Stimulated activated CD8-positive, alpha-beta memory T cell treated with anti-CD3 and anti-CD28 coated beads, Interleukin-7, amount 100 ng/mL, for 1 hour (primary cell): ENCODE measurements at places on chromosomes 12 and 14.

DNA sequence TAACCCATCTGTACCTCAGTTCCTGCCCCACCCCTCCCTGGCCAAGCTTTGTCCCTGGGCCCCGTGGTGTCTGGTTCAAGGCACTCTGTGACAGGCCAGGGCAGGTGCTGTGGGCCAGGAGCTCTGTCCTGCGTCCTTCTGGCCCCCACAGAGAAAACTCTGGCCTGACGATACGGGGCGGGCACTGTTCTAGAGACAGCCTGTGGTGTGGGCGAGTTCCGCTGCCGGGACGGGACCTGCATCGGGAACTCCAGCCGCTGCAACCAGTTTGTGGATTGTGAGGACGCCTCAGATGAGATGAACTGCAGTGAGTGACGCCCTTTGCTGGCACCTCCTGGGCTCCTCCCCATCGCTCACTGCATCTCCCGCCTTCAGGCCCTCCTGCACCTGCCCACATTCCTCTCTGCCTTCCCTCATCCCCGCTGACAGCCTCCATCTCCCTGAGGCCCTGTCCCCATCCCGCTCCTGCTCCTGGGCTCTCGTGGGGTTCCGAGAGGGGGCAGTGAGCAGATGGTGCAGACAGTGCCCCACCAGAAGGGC, 22.8 kb upstream of the NXPH4 start:
- DNase-seq: no peak

DNA sequence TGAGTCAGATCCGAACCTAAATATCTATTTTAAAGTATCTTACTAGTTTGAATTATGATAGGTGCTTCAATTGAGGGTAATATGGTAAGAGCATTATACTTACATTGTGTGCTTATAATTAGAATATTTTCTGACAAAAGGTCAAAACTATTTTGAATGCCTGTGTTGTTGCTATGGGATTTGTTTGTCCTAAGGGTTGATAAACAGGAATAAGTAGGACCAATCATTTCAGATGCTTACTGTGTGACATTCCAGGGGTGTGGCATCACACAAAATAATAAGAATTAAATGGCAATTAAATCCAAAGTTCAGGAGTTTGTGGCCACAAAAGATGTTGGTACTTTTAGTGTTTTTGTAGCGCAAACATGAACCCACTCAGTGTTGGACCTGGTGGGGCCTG, 256.2 kb upstream of the DDHD1 start:
- no peak for DNase-seq

DNA sequence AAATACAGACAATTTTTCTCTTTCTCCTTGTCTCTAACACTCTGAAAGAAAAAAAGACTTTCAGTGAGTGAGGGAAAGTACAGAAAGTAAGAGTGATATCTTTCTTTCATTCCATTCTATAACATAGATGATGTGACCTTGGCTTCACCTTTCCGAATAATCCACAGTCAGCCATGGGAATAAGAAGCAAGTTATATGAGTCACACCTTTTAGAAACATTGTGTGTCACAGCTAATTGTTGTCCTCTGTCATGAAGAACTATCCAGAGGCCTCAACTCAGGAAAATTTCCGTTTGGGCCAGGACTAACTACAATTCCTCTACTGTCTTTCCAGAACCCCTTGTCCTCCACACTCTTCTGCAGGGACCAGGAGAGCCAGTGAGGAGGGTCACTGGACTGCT, 209.7 kb upstream of the FAR2 start:
- no peak for DNase-seq

DNA sequence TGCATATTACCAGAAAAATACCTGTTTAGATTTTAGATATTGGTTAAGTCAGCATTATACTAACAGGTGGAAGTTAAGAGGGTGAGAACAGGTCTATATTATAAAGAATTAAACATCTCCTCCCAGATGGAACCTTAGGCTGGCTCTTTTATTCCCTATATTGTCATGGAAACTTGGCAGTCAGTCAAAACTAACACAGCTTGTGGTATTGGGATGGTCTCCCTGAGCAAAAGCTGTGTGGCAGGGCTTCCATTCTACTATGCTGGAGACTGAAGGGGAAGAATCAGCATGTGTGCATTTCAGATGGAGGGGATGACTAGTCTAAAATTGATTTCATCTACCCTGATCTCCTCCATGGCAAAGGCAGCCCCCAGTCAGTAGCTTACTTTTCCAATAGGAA, 66.7 kb downstream of the SMOC1 start:
- no peak for DNase-seq

DNA sequence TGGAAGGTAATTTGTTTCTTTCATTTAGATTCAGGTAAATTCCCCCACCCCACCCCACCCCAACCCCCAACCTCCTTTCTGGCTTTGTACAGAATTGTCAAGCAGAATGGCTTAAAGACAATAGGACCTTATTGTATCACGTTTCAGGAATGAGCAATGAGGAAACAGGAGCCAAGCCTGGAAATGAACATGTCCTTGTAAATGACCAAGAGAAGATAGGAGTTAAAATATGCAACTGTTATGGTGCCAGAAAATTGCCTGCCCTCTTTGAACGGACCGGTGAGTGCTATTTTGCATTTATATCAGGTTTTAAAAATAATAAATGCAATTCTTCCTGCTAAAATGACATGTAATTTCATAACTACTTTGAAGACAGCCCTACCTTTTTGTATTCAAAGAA, 141.6 kb upstream of the PELI2 start:
- no peak for DNase-seq

- DNase-seq: no peak
Observed at GRCh38 chr14:104799244-104800014, 1.5 kb upstream of the ZBTB42 start.

DNA sequence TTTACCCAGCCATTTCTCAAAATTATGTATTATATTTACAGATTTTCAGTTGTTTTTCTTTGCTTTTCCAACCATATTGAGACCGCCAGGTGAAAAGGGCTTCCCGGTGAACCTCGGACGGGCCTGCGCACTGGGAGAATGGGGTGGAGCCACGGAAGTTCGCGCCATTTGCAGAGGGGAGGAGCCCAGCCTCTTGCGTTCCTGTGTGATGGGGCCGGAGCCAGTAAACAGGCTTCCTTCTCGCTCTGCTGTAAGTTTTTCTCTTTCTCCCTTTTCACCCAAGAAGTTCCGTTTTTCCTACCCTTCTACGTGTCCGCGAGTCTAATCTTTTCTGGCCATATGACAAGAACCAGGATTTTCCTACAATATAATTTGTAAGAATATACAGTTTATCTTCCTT, 1108.8 kb upstream of the SEL1L start:
- no peak for DNase-seq

DNA sequence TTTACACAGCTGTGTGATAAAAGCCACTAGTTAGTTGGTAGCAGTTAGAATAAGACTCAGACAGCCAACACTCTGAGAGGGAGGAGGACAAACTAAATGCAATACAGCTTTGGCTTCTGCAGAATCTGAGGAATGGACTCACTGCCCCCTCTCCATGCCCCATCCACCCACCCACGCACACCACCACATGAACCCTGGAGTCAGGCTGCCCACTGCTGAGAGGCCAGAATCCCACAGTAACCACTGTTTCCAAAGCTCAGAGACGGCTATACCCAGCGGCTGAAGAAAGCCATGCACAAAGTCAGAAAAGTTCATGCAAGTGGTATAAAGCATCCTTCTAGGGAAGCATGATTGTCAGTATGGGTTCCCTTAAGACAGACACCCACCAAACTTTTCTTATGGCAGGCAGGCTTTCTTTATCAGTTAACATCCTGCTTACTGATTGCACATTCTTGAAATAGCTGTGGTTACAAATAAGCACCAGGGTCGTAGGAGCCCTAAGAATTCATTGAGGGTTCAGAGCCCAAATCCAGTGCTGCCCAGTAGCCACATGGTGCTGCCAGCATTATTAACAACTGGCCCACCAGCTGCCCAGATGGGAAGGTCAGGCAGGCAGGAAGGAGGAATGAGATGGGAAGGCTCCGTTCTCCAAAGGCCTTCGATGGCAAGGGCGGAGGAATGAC, 61.5 kb downstream of the NT5DC3 start:
- DNase-seq: no peak

- no peak for DNase-seq
Observed at GRCh38 chr14:20905676-20906075, 14.5 kb downstream of the RNASE3 start.

GRCh38 chr12:78886719-78887407, 22.3 kb downstream of the SYT1 start:
- no peak for DNase-seq

- DNase-seq: no peak
Observed at GRCh38 chr12:70245458-70245857, 2.2 kb downstream of the CNOT2 start.

GRCh38 chr14:94936901-94937685, 167.2 kb upstream of the GSC start:
- no peak for DNase-seq

DNA sequence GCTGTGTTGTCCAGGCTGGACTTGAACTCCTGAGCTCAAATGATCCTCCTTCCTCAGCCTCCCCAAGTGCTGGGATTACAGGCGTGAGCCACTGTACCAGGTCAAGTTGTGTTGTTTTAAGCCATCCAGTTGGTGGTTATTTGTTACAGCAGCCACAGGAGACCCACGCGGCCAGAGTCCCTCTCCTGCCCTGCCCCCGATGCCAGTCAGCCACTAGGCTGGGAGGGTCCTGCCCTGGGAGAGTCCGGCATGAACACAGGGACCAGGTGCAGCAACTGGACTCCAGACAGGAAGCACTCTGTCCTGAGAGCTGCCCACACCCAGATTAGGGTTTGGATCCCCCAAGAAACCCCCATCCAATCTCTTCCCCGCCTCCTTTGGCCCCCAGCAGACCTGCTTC, 44.1 kb upstream of the FZD10 start:
- DNase-seq: no peak

- DNase-seq: no peak
Observed at GRCh38 chr14:74911221-74911620, 11.8 kb downstream of the RPS6KL1 start.

DNA sequence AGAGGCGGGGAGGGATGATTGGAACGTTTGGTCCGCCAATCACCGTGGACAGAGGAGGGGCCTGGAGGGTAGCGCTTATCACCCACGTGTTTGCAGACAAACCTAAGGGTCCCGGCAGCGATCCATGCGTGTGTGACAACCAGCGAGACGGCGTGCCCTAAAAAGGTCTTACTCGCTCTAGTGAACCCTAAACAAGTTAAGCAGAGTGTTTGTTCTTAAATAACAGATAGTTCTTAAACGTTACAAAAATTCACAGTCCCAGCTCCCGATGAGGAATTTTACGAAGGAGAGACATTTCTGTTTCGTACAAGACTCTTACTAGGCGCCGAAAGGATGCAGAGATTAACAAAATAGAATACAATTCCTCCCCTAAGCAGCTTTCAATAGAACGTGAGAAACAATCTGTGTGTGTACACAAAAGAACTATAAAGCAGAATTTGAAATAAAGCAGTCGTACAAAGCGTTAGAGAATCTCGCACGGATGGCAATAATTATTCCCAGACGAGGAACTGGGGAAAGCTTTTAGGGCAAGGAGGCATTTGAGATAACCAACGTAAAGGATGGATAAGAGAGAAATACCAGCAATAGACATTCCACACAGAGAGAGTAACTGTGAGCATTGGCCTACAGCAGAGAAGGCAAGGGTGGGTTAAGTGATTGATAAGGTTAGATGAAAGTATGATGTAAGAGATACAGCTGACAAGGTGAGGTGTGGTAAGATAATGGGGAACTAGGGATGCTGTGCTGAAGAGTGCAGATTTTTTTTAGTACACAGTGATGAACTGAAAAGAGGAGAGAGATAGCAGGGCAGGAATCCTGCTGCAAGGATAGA, 831 bp upstream of the RPS6KA5 start:
- DNase-seq: no peak

DNA sequence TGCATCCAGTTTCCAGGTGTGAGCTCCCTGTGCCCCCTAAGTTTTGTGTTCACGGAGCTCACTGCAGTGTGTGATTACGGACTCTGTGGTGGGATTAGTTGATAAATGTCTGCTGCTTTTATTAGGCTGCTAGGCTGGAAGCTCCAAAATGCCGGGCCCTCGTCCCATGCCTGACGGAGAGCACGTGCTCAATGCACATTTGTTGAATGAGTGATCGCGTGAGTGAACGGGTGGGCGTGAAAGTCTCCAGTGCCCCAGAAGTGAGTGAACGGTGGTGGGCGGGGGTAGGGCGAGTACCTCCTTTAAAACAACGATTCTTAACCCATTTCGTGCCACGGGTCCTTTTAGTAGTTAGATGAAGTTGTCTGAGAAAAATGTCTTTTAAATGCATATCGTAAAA, 175.5 kb downstream of the AACS start:
- DNase-seq: no peak

- DNase-seq: no peak
Observed at GRCh38 chr12:77070800-77071449, 5.6 kb upstream of the E2F7 start.

DNA sequence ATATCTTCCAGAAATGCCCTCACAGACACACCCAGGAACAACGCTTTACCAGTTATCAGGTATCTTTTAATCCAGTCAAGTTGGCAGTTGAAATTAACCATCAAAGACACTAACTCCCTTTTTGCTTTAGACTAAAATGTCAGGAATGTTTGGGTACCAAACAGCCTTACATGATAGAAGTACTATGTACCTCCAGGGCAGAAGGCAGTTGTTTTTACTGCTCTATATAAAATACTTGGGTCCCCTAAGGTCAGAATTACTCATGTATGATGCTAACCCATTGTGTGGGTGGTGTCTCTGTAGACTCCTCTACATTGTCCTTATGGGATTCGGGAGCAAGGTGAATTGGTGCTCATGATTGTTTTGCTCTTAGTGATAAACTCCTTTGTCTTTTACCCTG, 492.5 kb upstream of the FLRT2 start:
- DNase-seq: no peak

DNA sequence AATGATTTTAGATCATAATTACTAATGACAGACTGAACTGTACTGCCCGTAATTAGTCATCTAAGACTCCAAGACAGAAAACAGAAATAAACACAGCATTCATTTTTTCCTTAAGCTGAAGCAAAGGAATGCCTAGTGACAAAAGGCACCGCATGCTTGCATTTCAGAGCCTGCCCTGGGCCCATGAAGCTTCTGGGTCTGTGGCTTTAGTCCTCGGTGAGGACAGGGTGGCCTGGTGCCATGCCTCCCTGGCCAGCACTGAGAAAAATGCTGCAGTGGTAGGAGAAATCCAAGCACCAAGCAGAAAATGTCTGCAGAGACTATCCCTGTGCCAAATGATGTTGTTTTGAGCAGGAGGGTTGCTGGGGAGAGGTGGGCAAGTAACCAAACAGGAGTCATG, 171.6 kb downstream of the CALM1 start:
- no peak for DNase-seq

- DNase-seq: no peak
Observed at GRCh38 chr14:92173668-92174067, 51.9 kb downstream of the CPSF2 start.

GRCh38 chr12:119055977-119056376, 74.6 kb downstream of the SRRM4 start:
- no peak for DNase-seq

GRCh38 chr14:50978888-50979287, 34.6 kb upstream of the PYGL start:
- DNase-seq: no peak

- DNase-seq: no peak
Observed at GRCh38 chr12:67876305-67876915, 112.8 kb upstream of the IFNG-AS1 start.

GRCh38 chr12:85244561-85244960, 35.5 kb upstream of the ALX1 start:
- DNase-seq: no peak

GRCh38 chr14:101810897-101811621, 49.5 kb downstream of the PPP2R5C start:
- DNase-seq: no peak

- DNase-seq: no peak
Observed at GRCh38 chr14:78767436-78767835, 597.3 kb downstream of the NRXN3 start.

GRCh38 chr12:123843912-123844748, 82.0 kb downstream of the DNAH10 start:
- DNase-seq: no peak

GRCh38 chr12:11482955-11483354, 87.6 kb upstream of the PRB2 start:
- no peak for DNase-seq
